ENCODE measurements at places on chromosomes 5 and 9.

GRCh38 chr5:52895572-52896413 lies 93.4 kb upstream of the ITGA2 start:
- no peak overlapping the region for H3K4me3 ChIP-seq
- no peaks in the 10 kb centered on the region for H3K36me3 ChIP-seq
- peaks cover 7% of the 10 kb centered on the region for H3K4me1 ChIP-seq
- no peak for DNase-seq

DNA sequence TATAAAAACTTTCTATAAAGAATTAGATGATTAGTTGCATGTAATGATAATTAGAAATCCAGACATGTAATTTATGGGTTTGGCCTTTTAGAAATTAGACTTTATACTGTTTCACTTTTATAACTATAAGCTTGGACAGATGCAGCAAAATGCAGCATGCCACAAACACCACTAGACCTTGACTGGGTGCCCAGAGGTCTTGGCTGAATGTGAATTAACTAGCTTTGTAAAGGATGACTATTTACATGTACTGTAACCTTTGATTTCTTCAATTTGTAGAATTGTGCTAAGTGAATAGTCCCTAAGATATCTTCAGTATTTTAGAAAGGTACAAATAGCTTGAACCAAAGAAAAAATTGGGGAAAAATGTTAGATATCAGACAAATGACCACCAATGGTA lies 2168.1 kb downstream of the MAT2B start:
- no peak for DNase-seq
- no peaks in the 10 kb centered on the region for H3K4me1 ChIP-seq
- no peaks in the 10 kb centered on the region for H3K36me3 ChIP-seq

- no peak overlapping the region for H3K27ac ChIP-seq
- no peaks in the 10 kb centered on the region for H3K36me3 ChIP-seq
- H3K4me3 ChIP-seq, result no peak overlapping the region
- peaks cover 25% of the 10 kb centered on the region for H3K4me1 ChIP-seq
Measured at GRCh38 chr5:1294206-1294834, 548 bp downstream of the TERT start.

- peak overlapping the region; percentile 52 for H3K27ac ChIP-seq
- no peaks in the 10 kb centered on the region for H3K27me3 ChIP-seq
Measured at GRCh38 chr5:1315709-1316587, 21.1 kb upstream of the TERT start.

- no peak overlapping the region for H3K27ac ChIP-seq
- H3K4me1 ChIP-seq, result no peaks in the 10 kb centered on the region
- DNase-seq, result no peak
- H3K27me3 ChIP-seq, result peaks cover 12% of the 10 kb centered on the region
- H3K4me3 ChIP-seq, result no peak overlapping the region
Measured at GRCh38 chr5:131005963-131006684, 158.9 kb downstream of the HINT1 start.

GRCh38 chr9:112858625-112859147 lies 32.0 kb downstream of the SLC46A2 start:
- H3K27me3 ChIP-seq, result no peaks in the 10 kb centered on the region

GRCh38 chr5:173672891-173673290 lies 56.4 kb upstream of the BOD1 start:
- H3K27ac ChIP-seq, result no peak overlapping the region
- H3K4me1 ChIP-seq, result no peaks in the 10 kb centered on the region
- H3K4me3 ChIP-seq, result no peak overlapping the region
- no peak for DNase-seq

GRCh38 chr9:136160381-136160841 lies 41.7 kb upstream of the TMEM250 start:
- H3K27me3 ChIP-seq, result peaks cover 35% of the 10 kb centered on the region
- H3K4me1 ChIP-seq, result no peaks in the 10 kb centered on the region
- H3K36me3 ChIP-seq, result no peaks in the 10 kb centered on the region
- DNase-seq, result no peak
- H3K27ac ChIP-seq, result no peak overlapping the region
- no peak overlapping the region for H3K4me3 ChIP-seq

GRCh38 chr5:44943647-44944046 lies 134.9 kb downstream of the MRPS30 start:
- DNase-seq, result no peak
- no peaks in the 10 kb centered on the region for H3K36me3 ChIP-seq
- no peaks in the 10 kb centered on the region for H3K27me3 ChIP-seq
- no peak overlapping the region for H3K27ac ChIP-seq
- no peaks in the 10 kb centered on the region for H3K4me1 ChIP-seq
- no peak overlapping the region for H3K4me3 ChIP-seq

DNA sequence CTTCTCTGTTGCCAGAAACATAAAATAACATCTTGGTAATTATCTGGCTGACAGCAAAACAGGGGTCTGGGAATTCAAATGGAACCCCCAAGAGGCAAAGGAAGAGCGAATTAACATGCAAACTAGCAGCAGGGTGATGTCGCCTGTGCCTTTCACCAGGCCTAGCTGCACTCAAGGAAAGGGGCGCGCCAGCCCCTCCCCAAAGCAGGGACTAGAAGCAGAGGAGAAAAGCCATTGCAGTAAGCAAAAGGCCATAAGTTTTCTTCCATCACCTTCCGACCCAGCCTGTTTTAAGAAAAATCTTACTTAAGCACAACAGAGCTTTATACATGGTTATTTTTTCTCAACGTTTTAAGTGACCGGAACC lies 539 bp downstream of the POC5 start:
- peak overlapping the region; percentile 74 for H3K27ac ChIP-seq
- peaks cover 9% of the 10 kb centered on the region for H3K4me1 ChIP-seq
- no peaks in the 10 kb centered on the region for H3K27me3 ChIP-seq

DNA sequence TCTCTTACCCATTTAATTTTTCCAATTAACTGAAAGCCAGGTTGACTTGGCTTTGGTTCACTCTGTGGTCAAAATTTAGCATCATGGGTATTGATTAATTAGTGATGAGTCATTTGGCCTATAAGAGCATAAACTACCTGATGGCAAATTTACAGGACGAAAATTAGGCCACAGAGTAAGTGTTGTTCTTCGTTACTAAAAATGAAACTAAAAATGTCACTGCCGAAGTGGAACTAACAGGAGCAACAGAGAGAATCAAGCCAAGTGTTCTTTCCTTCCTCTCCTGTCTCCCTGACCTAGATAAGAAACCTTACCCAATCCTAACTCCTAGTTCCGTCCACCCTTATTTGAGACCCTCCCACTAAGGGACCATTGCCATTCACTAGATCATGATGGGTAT lies 176.9 kb downstream of the RAB3C start:
- peak overlapping the region; percentile 37 for H3K4me3 ChIP-seq
- DNase-seq, result no peak
- H3K36me3 ChIP-seq, result no peaks in the 10 kb centered on the region
- peaks cover 2% of the 10 kb centered on the region for H3K4me1 ChIP-seq

DNA sequence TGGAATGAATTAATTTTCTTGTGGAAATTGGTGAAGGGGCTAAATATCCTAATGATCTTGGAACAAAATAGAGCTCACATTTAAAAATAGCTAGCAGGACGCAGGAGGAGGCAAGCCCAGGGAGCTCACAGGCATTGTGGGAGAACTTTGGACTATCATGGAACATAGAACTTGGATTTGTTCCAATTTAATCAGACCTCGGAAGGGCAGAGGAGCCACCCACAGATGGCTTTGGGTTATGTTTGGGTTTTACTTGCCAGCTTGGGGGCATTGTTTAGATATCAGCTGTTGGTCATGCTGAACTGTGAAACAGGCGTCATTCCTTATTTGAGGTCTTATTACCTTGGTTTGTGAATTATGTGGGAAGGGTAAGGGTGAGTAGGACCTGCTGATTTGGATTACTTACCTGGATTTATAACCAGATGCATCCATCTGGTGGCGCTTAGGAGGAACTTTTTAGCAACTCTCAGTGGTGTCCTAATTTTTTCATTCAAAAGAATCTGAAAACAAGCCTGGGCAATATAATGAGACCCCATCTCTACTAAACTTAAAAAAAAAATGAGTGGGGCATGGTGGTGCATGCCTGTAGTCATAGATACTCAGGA lies 14.1 kb upstream of the PTGR1 start:
- peaks cover 16% of the 10 kb centered on the region for H3K27me3 ChIP-seq
- no peak for DNase-seq
- H3K36me3 ChIP-seq, result no peaks in the 10 kb centered on the region
- H3K4me3 ChIP-seq, result no peak overlapping the region

- H3K27me3 ChIP-seq, result no peaks in the 10 kb centered on the region
- H3K27ac ChIP-seq, result no peak overlapping the region
- DNase-seq, result no peak
Measured at GRCh38 chr9:116644091-116644688, 42.9 kb upstream of the TRIM32 start.

GRCh38 chr9:20426019-20426418 lies 196.3 kb downstream of the MLLT3 start:
- no peak overlapping the region for H3K27ac ChIP-seq
- H3K36me3 ChIP-seq, result no peaks in the 10 kb centered on the region
- no peaks in the 10 kb centered on the region for H3K4me1 ChIP-seq
- H3K4me3 ChIP-seq, result no peak overlapping the region
- no peak for DNase-seq

GRCh38 chr5:80905405-80905804 lies 54.8 kb upstream of the RASGRF2 start:
- no peaks in the 10 kb centered on the region for H3K36me3 ChIP-seq
- H3K4me3 ChIP-seq, result no peak overlapping the region
- no peak for DNase-seq
- no peak overlapping the region for H3K27ac ChIP-seq

DNA sequence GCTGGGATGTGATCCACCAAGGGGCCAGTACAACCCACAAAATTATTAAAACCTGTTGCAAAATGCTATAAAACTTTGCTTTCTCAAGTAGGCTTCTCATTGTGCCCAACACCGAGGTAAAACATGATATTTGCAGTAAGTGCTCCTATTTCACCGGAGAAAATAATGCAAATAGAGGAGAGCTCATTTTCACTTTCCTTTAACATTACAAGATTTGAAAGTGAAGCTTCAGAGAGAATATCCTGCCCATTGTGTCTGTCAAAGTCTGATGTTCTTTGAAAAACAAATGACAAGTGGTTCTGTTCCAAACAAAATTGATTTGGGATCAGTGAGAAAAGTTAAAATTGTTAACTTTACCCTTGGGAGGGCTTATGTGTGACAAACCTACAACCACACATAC lies 287.1 kb downstream of the KCNN2 start:
- no peaks in the 10 kb centered on the region for H3K36me3 ChIP-seq
- no peaks in the 10 kb centered on the region for H3K27me3 ChIP-seq
- no peak for DNase-seq

Data from T-cell (primary cell).